ENCODE measurements at places on chromosomes 7 and 10.

GRCh38 chr7:3606436-3606835 is 305.4 kb downstream of the SDK1 start:
- DNase-seq, result no peak

- peak; percentile 37 for DNase-seq
Measured at GRCh38 chr7:34453150-34453549, 204.9 kb upstream of the NPSR1 start.

GRCh38 chr10:102230264-102230860 is 4.3 kb downstream of the ELOVL3 start:
- DNase-seq, result no peak

- DNase-seq, result no peak
Measured at GRCh38 chr10:50798297-50798696, 58.6 kb downstream of the ASAH2B start.

- DNase-seq, result no peak
Measured at GRCh38 chr7:141960687-141961422, 12.7 kb downstream of the TAS2R38 start.
